ENCODE measurements at places on chromosomes 5 and 9.

- DNase-seq, result no peak
Measured at GRCh38 chr9:133982971-133983720, 9.0 kb downstream of the VAV2 start.

DNA sequence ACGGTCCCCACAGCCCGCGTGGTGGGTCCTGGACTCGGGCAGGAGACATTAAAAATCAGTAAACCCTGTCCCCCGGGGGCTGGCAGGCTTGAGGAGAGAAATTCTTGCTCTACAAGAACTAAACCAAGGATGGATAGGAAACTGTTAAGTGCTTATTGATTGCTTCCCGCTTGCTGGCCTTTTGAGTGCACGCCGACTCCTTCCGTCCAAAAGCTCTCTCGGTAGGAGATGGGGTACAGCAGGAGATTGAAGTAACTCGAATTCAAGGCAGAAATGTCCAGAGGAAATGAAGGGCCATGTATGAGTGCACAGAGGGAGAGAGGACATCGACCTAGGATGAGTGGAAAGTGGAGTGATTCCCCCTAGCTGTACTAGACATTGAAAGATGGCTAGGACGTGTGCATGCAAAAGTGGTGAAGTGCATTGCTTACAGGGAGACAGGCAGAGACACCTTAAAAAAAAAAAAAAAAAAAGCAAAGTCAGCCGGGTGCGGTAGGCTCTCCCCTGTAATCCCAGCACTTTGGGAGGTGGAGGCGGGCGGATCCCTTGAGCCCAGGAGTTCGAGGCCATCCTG, 923 bp downstream of the RECK start:
- peak; percentile 18 for DNase-seq

DNA sequence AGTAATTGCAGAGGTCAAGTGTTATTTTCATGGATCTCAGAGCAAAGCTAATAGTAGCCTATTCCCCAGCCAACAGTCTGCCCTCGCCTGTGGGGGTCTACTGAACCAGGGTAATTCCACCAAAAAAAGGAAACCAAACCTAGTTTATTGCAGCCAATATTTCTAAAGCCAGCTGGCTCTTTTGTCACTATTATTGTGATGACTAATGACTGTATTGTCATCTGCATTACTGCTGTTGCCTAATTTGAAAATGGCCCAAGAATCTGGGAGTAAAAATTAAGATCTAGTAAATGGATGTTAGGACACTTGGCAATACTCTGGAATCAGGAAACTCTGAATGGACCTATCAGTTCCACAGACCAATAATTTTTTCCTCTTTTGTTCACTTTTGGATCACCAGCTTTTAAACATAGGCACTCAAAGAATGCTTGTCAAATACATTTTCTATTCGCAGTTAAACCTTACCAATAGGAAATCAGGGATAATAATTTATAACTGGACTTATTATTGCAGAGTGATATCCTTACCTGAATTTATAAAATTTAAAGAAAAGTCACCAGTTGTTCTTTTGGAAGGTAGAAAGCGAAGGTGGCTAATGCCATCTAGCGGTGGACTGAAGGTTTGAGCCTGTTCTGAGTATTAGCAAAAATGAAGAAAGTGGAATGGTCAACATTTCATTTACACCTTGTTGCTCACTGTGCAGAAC, 69.2 kb downstream of the SYK start:
- DNase-seq, result peak; percentile 56

DNA sequence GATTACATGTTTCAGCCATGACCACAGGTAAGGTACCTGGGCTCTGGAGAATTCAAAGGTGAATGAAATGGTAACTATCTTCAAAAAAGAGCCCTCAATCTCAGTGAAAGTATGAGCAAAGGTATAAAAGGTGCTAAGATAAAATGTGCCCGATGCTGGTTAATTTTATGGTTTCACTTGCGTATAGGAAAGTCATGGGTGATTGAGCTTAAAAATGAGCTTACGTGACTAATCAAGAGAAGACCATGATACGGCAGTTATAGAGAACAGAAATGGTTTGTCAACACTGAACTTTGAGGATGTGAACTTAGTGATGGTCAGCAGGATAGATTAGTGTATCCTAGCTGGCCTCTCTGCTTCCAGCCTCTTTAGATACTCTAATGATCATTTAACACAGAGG, 320.1 kb downstream of the DEPDC1B start:
- DNase-seq, result no peak

- DNase-seq, result no peak
Measured at GRCh38 chr5:76546497-76547102, 76.6 kb downstream of the F2RL2 start.

- no peak for DNase-seq
Measured at GRCh38 chr5:123001808-123002207, 34.7 kb downstream of the PPIC start.

GRCh38 chr5:106976363-106976762, 694.4 kb downstream of the EFNA5 start:
- DNase-seq, result no peak

- peak; percentile 47 for DNase-seq
Measured at GRCh38 chr9:113602126-113603047, 138.9 kb downstream of the RGS3 start.

- DNase-seq, result no peak
Measured at GRCh38 chr9:80093695-80094094, 521.9 kb downstream of the TLE4 start.

GRCh38 chr9:105656131-105656921, 5.9 kb upstream of the TAL2 start:
- no peak for DNase-seq

GRCh38 chr9:133284362-133284761, 9.4 kb upstream of the ABO start:
- no peak for DNase-seq

GRCh38 chr5:163585206-163585605, 79.8 kb downstream of the MAT2B start:
- no peak for DNase-seq

DNA sequence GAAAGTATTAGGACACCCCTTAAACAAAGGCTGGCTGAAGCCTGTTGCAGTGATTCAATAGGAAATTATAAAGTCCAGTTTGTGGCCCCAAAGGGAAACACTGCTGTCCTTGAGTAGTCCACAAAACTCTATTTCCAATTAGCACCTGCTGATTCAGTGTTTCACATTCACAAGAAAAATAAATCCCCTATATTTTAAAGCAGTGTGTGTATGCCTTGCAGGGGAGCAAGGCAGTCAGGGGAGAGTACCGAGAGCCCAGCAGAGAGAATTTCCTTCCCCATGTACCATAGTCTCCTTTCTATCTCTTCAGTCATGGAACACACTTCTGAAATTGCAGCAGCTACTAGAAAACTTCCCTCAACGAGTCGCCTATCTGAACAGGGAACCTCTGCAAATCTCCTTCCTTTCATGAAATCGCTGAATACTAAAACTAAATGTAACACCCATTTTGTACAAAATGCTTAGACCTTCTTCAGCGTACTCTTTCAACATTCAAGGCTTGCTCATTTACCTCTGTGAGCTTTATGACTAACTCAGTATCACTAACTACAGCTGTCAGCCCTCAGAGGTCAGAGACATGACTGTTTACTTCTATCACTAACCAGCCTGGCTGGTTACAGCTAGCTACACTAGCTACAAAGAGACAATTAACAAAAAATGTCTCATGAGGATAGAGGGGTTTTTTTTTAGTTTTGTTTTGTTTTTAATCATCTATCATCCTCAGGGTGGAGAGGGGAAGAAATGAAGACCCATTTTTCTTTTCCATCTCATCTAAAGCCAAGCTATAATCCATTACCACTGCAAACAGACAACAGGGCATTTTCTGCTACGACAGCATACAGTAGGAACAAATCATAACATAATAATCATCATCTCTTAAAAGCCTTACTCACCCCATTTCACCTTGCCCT, 188.7 kb downstream of the EBF1 start:
- no peak for DNase-seq

- DNase-seq, result no peak
Measured at GRCh38 chr5:175494264-175495183, 16.2 kb downstream of the SFXN1 start.

DNA sequence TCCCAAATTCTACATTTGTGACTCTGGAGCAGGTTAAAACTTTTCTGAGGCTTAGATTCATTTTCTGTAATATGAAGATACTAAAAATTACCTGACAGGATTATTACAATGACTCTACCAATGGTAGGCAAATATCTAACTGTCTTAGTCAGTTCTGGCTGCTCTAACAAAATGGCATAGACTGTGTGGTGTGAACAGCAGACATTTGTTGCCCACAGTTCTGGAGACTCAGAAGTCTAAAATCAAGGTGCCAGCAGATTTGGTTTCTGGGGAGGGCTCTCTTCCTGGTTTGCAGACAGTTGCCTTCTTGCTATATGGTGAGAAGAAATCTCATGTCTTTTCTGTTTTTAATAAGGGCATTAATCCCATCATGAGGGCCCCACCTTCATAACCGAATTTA, 245.1 kb downstream of the MAST4 start:
- DNase-seq, result no peak

DNA sequence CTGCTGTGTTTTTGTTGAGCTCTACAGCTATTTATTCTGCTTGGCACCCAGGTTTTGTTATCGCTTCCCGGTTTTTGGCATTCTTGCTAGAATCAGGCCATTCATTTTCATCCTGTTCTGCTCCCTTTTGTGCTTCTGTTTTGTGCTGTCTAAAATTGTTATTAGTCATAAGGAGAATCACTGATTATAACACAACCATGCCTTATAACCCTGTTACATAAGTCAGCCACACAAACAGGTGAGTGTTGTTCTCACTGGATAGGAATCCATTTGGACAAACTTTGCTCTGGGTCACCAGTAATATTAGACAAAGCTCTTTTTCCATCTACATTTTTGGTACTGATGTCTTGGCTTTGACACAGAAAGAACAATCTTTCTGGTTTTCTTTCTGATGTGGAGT, 622.8 kb downstream of the PSAT1 start:
- no peak for DNase-seq

GRCh38 chr5:65020492-65020891, 251.8 kb downstream of the CWC27 start:
- DNase-seq, result no peak

DNA sequence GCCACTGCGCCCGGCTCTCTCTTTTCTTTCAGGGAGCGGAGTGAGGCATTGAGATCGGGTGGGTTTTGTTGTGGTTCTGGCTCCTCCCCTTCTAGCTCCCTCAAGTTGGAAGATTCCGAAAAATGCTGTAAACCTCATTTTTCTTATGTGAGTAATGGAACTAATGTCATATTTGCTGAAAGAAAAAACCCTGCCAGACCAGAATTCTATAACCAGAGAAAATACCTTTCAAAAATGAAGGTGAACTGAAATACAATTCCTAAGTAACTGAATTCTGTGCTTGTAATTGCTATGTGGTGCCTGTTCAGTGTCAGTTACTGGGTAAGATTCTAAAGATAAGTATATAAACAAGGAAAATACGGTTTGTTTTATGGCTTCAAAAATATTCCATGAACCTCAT, 30.9 kb upstream of the CDK20 start:
- DNase-seq, result no peak

- DNase-seq, result no peak
Measured at GRCh38 chr9:121753802-121754654, 102.6 kb downstream of the DAB2IP start.

- DNase-seq, result no peak
Measured at GRCh38 chr9:91750343-91750742, 199.7 kb downstream of the ROR2 start.

GRCh38 chr9:100525563-100525962, 52.3 kb upstream of the CAVIN4 start:
- DNase-seq, result peak; percentile 48

GRCh38 chr5:155943516-155944407, 383.2 kb upstream of the SGCD start:
- peak; percentile 28 for DNase-seq

DNA sequence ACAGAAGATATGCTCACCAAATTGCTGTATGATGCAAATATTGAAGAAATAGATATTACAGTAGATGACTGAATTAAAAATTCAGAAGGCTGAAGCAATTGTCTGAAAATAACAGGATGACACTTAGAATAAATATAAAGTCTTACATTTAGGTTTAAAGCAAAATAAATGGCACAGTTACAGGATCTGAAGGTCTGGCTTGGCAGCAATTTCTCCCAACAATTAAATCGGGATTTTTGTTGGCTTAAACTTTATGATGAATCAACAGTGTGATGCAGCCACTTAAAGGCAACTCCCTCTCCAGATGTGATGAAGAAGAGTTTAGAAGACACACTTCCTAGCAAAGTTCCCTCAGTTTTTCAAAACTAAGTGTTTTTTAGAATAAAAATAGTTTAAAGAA, 80.5 kb downstream of the NREP start:
- DNase-seq, result no peak

DNA sequence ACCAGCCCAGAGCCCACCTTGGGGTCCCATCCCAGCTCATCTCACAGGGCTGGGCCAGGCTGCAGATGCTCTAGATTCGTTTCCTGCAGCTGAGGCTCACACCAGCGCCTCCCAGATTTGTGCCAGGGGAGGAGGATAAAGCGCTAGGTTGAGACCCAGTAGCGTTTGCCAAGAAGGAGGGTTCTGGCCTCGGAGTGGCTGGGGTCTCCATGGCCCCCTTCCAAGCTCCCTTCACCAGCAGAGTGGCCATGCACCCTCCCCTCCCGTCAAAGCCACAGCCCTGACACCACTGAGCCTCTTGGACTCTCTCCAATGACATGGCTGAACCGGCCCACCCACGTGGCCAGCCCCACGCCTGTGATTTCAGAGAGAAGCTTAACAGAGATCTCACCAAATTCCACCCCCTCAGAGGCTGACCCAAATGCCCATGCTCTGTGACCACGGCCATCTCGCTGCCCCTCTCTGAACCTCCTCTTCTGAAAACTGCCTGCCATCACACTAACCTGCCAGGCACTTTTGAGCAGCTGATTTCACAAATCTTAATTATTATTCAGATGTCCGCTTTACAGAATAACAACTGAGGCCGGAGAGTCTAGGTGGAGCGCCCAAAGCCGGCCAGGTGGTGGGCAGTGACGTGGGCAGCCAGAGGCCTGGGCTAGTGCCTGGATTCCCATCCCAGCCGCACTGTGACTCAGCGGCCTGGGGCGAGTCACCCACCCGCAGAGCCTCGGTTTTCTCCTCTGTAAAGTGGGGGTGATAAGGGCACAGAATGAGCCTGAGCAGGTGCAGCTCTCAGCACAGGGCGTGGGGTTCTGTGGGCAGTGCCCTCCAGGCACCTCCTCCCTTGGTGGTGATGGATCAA, 155.7 kb downstream of the C9orf50 start:
- DNase-seq, result no peak

DNA sequence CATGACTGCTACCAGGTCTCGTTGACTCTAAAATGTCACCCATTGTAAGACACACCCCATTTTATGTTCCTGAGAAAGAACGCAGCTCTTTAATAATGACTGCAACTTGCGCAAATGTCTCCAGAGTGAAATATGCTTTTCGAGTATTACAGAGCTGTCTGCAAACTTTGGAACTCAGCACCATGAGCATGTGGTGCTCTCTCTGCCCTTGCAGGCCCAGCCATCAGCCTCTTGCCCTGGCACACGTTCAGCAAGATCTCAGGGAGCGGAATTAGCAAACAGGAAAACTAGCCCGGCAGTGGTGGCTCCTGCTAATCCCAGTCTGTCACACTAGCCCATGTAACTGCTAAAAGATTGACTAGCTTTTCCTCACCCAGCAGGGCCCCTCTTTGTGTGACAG, 114.5 kb upstream of the SLC1A3 start:
- DNase-seq, result no peak

- no peak for DNase-seq
Measured at GRCh38 chr5:152290181-152290580, 114.9 kb downstream of the NMUR2 start.

All from COLO829 (cell line).